ENCODE measurements at places on chromosomes 2 and 18. TPM values are rescaled to one million over a fixed set of nuclear protein-coding genes. Genes with fewer than 3 reads are reported as not detected.

DNA sequence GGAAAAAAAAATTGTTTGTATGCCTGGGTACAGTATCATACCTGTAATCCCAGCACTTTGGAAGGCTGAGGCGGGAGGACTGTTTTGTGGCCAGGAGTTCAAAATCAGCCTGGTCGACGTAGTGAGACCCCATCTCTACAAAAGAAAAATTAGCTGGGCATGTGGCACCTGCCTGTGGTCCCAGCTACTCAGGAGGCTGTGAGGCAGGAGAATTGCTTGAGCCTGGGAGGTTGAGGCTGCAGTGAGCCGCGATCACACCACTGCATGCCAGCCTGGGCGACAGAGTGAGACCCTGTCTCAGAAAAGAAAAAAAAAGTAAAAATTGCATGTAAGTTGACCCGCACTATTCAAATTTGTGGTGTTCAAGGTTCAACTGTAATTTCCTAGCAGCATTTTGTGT lies 32.9 kb downstream of the YIPF4 start:
- DNase-seq: no peak

DNAH7 gene
- 8.8 TPM for polyA plus RNA-seq

NTSR2 gene
- not detected for polyA plus RNA-seq

DNA sequence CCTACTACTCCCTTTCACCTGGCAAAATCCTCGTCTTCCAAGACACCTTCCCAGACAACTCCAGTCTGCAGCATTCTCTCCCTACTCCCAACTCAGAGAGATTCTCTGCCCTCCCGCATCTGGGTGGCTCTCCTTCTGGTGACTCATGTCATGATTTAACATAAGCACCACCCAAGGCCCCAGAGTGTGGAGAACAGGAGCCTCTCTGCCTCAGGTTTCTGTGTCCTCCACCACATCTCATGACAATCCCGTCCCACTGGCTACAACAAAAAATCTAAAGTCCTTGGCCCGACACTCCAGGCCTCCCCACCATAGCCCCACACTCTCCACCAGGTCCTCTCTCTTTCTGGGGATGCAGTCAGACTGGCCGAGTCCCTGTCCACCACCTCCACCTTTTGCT lies 197.1 kb downstream of the BCL11A start:
- no peak for DNase-seq

FSHR gene
- polyA plus RNA-seq: not detected

GRCh38 chr18:2687390-2688001 lies 32.0 kb downstream of the SMCHD1 start:
- DNase-seq: no peak

DNA sequence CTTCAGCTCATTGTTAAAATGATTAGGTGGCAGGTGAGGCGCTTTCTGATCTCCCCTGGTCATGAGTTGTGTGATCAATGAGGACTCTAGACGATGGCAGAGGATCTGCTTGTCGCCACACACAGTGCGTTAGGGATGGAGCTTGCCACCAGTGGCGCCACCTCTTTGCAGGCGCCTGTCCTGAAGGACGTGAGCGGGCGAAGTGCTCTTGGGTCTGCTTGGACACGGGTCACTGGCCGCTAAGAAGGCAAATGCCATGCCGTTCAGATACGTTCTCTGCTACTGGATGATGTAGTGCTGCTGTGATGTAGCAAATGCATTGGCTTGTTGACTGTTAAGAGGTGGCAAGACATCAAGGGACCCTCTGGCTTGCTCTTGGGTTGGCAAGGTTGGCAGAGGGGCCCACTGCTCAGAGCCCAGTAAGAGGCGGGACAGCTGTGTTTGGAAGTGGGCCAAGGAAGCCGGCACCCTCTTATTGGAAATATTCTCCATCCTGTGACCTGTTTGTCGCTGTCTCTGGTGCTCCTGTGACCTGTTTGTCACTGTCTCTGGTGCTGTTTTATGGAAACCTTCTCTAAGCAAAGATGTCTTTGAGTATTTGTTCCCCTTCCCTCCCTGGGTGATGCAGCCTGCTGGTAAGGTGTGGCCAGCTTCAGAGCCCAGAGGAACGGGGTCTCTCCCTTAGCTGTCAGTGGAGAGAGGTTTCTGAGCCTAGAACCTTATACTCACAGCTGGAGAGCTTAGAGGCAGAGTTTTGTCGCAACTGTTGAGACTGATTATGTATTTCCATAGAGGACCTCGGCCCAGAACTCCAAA lies 14.6 kb downstream of the LDLRAD4 start:
- DNase-seq: no peak

GRCh38 chr2:217886720-217887309 lies 116.0 kb downstream of the TNS1 start:
- DNase-seq: peak; percentile 74

Data from left kidney (tissue), 8 donors.